ENCODE measurements at places on chromosomes 3 and 15.

DNA sequence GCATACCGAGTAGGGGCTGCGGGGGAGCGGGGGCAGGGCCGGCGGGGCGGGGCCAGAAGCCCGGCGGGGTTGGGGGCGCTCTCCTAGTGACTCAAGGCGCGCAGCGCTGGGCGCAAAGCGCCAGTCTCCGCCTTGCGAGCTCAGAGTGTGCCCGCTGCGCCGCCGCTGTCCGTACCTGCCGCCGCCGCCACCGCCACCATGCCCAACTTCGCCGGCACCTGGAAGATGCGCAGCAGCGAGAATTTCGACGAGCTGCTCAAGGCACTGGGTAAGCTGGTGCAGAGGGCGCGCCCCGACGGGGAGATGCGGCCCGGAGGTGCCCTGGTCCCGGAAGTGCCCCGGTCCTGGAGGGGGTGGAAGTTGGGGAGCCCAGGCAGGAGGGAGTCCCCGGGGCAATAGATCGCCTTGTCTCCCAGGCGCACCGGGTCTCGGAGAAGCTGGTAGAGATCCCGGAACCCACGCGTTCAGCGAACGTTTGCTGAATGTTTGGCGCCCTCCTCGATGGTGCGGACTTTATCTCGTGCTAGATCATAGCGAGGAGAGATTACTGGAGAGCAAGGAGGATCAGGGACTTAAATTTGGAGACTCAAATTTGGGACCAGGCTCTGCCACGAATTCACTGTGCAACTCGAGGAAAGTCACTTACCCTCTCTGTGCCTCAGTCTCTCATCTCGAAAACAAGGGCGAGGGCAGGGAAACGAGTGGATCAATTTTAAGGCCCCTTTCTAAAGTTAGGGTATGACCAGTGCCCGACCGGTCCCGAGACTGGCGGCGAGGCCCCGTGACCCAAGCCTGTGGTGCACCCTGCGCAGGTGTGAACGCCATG, at the start of gene CRABP1:
TSS of gene CRABP1 (plus strand) at position 123 of the 826 bp plus-strand sequence. CDS start at position 199, 76 bp downstream.
- DNase-seq: no peak

DNA sequence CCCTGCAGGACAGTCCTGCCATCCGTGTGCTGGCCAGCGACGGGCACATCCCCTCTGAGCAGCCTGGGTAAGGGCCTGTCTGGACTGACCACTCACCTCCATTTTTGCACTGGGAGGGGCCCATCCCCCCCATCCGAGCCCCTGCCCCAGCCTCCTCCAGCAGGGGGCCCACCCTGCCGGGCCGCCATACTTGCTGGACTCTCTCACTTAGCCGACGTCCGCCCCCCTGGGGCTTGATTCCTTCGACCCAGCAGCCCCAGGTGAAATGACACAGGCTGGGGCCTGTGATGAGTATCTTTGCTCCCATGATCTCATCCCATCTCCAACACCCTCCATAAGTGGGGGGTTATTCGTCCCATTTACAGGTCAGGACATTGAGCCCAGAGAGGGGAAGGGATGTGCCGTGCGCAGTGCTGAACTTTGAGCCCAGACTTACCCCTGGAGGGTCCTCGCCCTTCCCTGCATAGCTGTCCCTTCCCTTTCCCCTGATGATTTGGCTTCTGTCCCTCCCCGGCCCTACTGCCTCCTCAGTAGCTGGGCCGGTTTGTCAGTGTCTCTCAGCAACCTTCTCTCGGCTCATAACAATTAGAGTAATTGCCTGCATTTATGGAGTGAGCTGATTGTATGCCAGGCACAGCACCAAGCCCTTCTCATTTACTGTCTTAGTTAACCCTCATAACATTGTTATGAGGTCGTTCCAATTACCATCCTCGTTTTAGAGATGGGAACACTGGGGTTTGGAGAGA, 4.2 kb downstream of the LMAN1L start:
- DNase-seq: no peak

DNA sequence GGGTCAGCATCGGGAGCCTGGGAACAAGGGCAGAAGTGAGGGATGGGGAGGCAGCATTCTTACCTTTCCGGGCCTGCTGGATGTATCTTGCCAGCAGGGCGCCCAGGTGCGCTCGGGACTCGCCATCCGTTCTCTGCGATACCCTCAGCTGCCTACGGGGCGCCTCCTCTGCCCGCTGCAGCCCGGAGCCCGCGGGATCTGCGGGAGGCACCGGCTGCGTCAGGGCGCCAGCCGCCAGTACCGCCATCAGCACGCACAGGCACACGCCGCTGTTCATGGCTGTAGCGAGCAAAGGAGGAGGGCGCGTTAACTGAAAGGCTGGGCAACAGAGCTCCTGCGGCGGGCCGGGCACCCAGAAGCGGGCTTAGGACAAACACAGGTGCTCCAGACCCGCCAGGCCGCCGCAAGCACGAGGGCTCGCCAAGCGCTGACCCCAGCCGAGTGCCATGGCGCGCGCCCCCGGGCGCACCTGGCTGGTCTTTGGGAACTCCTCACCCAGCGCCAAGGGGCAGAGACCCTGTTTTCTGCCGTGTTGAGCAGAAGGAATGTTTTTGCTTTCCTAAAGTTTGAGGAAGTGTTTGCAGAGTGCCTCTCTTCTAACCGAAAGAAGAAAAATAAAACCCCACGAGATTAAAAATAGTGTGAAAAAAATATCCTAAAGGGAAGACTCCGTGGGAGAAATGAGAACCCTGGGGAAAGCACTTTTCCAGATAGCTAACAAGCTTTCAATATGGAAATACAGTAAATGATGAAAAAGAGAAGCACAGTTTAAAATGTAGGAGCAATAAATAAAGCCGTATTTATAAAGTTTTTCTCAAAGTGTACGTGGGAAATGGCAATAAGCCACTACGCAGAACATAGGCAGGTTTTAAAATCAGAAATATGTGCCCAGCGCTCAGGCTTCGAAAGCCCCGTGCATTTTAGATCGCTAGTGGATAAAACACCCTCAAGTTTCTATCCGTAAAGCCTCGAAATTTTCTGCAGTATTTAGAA, 2.3 kb downstream of the CCK start:
- no peak for DNase-seq

- DNase-seq: peak; percentile 78
Measured at GRCh38 chr15:73691396-73691795, 7.2 kb downstream of the CD276 start.

- peak; percentile 76 for DNase-seq
Measured at GRCh38 chr3:71955240-71956068, 170.5 kb upstream of the PROK2 start.

DNA sequence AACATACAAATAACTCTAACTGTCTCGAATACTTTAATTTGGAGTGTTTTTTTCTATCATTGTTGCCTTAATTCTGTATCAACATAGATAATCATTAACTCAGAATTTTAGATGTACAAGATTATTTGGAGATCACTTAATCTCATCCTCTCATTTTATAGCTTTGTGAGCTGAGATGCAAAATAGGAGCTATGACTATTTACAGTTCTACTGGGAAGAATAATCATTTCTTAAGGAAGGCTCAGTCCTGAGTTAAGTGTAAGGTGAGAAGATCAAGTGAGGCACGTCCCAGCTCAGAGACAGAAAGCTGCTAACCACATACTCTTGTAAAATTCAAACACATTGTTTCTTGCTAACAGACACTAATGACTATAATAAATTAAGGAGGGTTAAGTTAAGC, 66.2 kb downstream of the CCDC54 start:
- DNase-seq: no peak

DNA sequence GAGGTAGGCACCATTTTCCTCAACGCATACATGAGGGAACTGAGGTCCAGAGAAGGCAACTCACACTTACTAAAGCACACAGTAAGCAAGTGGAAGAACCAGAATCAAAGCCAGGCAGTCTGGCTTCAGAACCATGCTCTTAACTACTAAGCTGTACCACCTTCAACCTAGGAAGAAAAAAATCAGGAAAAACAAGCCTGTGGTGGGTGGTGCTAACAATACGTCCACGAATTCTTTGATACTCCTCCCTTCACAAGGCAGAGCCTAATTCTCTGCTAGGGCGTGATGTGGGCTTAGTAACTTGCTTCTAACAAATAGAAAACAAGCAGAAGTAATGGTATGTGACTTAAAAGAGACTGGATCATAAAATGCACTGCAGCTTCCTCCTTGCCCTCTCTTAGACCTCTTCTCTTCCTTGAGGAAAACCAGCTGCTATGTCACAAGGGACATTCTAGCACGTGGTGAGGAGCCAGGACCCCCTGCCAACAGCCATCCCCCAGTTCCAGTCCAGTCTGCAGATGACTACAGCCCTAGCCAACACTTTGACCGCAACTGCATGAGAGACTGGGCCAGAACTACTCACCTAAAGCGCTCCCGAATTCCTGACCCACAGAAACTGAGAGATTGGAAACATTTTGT, 36.9 kb downstream of the HACD2 start:
- DNase-seq: peak; percentile 48

DNA sequence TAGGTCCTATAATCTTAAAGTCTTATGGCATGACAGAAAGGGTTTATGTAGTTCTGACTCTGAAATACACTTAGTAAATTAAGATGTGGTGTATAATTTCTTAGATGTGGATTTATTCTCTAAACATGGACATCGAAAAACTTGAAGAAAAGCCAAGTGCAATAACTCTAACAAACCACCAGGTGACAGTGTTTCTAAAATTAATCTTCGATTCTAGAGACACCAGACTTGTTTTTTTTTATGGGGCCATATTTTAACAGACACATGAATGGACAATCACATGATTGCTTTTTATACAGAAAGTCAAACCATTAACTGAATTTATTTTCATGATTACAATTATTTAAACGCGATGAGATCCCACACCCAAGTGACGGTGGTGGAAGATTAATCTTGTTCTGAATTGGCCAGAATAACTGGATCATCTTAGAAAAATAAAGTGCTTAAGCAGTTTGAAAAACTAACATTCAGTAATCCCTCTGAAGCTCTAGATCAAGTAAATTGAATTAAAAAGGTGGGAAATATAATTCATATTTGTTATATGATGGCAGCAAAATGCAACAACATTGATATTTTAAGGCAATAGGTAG, 305.1 kb downstream of the LSAMP start:
- no peak for DNase-seq

DNA sequence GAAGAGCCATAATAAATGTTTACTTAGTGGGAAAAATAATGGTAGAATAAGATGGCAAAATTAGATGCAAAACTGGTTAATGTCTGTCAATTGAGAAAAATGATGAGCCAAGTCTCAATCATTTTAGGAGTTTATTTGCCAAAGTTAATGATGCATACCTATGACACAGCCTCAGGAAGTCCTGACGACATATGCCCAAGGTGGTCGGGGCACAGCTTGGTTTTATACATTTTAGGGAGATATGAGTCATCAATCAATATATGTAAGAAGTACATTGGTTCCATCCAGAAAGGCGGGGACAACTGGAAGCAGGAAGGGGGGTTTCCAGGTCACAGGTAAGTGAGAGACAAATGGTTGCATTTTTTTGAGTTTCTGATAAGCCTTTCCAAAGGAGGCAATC, 31.5 kb downstream of the CLEC3B start:
- DNase-seq: no peak

DNA sequence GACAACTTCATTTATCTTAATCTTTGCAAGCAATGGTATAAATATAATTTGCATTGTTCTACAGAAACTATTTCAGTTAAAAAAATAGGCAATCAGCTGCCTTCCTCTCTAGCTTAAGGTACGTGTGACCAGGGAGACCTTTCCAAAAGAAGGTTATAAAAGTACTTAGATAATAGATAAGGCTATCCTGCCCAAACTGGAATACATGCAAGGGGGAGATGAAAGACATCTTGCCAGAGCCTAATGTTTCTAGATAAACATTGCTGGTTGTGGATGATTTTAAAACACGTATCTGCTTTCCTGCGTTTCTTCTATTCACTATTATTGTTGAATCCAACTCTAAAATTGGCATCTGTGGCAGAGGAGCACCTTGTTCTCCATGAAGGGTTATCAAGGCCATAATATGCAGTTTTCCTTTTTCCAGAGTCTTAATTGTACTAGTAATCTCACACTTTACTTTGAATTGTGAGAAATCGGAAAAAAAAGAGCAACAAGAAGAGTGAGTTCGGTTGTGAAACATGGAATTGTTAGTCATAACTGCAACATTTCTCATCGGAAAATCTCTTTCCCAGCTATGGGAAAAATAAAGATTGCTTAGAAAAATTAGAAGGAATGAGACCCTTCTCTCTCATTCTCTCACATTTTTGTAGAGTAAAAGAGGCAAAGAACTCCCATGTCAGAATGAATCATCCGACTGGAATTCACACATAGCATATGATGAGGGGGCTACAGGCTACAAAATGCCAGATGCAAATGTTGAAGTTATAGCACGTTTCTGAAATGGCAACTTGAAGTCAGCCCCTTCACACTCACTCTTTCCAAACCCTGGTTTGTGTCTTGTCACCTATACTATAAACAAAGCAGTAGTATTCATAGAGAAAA, 936.1 kb upstream of the NR2F2 start:
- no peak for DNase-seq

DNA sequence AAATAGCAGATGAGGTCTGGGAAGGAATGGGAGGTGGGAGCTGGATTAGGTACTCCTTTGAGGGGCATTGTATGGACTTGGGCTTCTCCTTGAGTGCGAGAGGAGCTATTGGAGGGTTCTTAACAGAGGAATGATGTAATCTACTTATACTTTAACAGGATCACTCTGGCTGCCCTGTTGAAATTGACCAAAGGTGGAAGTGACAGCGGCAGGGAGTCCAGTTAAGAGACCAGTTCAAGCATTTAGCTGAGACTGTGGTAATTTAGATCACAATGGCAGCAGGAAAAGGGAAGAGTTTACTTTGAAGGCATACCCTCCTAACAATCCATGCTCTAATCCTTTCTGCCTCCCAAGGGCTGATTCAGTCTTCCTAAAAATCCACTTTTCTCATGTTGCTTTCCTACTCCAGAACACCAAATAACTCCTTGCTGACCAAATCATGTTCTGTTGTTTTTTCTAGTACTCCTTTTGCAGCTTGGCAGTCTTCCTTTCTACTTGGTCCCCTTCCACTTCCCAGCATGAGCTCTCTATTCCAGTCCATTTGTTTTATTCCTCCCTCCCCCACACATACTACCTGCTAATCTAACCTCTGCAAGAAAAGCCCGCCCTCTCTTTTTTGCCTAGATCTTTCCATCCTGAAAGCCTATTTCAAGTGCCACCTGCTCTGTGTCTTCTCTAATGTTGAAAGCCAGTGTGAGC, 139.4 kb downstream of the NECTIN3 start:
- DNase-seq: no peak

GRCh38 chr3:187930021-187930420, 184.8 kb upstream of the BCL6 start:
- no peak for DNase-seq

- DNase-seq: no peak
Measured at GRCh38 chr3:19151171-19151570, 2.9 kb downstream of the KCNH8 start.

- DNase-seq: no peak
Measured at GRCh38 chr3:30691944-30692343, 85.5 kb downstream of the TGFBR2 start.

GRCh38 chr3:96813820-96814650, at the start of gene EPHA6:
EPHA6 (plus strand) TSS chr3:96814594.
- peak; percentile 68 for DNase-seq
